NCI-H2171 (cell line): ENCODE measurements at places on chromosomes 5 and 9.

DNA sequence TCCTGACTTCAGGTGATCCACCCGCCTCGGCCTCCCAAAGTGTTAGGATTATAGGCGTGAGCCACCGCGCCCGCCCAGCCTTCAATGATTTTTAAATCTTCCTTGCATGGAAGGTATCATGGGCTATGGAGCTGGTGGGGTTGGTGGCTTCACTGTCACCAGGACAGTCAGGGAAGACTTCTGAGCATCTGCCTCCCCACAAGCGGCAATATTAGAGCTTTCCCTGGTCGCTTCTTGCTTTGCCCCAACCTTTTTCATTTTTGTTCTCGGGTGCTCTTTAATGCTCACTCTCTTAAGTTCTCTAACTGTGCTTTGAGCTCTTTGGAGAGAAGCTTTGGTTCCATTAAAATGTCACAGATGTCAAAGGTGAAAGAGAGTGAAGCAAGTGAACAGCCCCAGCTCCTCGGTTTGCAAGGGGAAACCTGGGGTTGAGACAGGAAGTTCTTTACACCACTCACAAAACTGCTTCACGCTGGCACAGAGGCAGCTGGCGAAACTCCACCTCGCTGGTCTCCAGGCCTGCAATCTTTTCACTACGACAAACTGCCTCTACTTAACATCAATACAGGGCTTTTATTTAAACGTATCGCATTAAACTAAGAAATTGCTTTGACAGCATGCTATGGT is 142.5 kb upstream of the RETREG1 start:
- DNase-seq = no peak

- peak; percentile 28 for DNase-seq
Observed at GRCh38 chr9:77632652-77633051, 15.5 kb downstream of the GNA14 start.

GRCh38 chr5:132747616-132748440 is 602 bp downstream of the CCNI2 start:
- DNase-seq = no peak

DNA sequence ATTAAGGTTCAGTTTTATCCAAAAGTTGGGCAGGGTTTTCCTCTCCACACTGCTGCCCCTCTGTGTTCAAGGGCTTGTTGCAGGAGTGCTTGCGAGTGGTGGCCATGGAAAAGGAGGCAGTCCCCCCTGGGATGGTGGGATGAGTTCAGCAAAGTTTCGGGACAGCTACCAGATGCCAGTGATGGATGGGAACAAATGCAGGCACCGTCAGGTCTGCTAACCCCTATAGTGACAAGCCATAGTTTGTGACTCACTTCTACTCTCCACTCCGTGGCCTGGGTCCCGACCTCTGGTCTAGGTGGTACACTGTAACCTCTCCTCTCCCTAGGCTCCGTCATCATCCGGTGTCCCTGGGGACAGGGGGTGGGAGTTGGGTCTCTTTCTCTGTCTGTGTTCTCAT is 3.8 kb upstream of the RNF14 start:
- no peak for DNase-seq

GRCh38 chr5:53403758-53404157 is 76.7 kb upstream of the FST start:
- no peak for DNase-seq

DNA sequence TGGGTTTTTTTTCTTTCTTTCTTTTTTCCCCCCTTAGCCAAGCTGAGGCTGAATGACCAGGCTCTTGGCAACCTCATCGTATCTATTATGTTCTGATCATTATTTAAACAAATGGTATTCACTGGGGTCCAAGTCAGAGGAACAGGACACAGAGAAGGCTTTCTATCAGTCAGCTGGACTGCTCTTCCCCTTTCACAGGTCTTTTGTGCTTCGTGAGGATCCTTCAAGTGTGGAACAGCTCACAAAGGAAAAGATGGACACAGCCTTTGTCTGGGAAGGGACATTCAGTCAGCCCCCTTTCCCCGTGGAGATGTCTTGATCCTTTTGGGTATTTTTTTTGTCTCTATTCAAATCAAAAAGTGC is 54.2 kb upstream of the DPYSL3 start:
- DNase-seq = no peak

DNA sequence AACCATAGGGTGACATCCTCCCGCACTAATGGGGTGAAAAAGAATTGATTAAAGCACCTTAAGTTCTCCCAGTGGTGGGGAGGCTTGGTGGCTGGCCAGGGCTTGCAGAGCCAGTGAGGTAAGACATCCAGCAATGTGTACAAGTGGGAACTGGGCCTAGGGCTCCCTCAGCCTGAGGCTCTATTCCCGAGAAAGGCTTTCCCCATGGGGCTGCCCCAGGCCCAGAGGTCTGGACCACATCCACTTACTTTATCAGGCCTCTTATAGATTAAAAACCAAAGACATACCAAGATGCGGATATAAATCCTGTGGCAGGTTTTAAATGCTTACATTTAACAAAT is 35.3 kb downstream of the C5orf15 start:
- no peak for DNase-seq

GRCh38 chr9:36551910-36552309 is 20.8 kb upstream of the MELK start:
- DNase-seq = no peak

GRCh38 chr5:140978260-140978659 is 12.0 kb downstream of the PCDHAC2 start:
- DNase-seq = no peak

- DNase-seq = no peak
Observed at GRCh38 chr9:91843093-91843492, 106.9 kb downstream of the ROR2 start.

GRCh38 chr9:126145887-126146253 is 180.8 kb upstream of the MVB12B start:
- DNase-seq = no peak

- DNase-seq = no peak
Observed at GRCh38 chr5:170228762-170229435, 3.9 kb upstream of the C5orf58 start.

DNA sequence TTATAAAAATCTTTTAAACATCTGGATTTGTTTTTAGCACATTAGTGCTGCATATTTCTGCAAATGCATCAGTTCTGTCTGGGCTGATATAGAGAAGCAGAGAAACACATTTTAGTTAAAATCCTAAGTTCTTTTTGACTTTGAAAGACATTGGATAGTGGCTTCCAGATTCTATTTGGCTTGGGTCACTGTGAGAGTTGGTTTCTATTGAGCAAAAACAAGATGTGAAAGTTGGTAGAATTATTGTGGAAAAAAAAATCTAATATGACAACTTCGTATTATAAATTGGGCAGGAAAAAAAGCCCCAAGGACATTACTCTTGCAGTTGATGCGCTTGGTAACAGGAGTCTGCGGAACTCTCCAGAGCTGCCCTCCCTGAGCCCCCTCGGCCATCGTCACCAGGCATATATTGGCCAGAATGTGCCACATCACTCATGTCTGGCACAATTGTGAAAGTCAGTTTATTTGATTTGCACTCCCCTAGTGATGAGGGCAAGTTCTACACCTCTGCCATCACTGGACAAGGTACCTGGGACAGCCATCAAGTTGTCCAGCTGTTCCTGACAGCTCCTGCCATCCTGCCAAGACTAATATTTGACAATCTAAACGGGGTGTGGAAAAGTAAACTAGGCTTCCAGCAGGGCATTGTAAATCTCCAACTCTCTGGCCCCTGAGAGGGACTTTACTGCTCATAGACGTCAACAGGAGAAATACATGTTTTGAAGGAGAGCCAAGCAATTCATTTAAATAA is 334.5 kb downstream of the TENT4A start:
- DNase-seq = no peak

DNA sequence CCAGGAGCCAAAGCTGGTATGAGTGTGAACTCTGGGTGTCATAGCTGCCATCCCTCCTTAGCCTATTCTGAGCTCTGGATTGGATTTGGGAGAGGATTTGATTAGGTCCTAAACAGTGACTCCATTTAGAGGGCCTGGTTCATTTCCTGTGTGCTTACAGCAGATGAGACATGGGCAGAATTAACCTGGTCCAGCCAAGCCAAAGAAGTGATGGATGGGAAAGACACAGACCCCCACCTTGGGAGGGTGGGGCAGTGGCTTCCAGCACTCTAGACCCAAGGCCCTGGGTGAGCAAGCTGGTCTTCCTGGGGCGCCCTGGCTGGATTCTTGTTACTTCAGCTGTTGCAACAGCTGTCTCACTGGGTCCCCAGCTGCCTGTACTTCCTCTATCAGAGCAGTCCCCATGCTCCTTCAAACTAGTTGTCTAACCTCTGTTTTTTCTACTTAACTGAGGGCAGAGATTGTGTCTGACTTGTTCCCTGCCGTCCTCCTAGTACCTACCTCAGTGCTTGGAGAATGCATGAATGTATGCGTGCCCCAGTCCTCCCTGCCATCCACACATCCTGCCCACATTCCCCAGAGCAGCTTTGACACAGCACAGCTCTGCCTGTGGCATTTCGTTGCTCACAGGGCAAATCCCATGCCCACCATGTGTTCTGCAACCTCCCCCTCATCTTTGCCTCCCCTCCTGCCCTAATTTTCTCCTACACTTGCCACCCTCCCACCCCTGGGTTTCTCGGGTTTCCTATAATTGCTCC is 115.9 kb downstream of the RGS3 start:
- DNase-seq = peak; percentile 50

DNA sequence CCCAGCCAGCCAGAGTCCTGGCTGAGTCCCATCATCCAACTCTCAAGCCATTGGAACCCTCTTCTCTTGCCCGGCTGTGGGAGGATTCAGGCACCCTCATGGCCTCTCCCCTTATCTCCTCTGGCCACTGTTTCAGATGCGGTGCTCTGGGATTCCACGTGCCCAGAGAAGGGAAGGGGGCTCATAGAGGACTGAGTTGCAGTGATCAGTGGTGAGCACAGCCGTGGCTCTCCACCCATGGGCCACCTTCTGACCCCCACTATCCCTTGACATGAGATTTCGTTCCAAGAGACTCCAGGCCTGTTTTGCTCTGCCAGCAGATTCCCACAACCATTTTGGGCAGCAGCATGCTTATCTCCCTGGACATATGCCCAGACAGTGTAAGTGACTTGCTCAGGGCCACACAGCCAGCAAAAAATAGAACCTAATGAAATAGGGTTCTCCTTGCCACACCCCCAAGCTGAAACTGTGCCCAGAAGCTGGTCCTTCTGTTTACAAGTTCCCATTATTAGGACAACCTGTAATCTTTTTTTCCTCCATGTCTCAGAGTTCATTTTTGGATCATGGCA is 2.7 kb downstream of the GPX3 start:
- no peak for DNase-seq

- no peak for DNase-seq
Observed at GRCh38 chr9:131043646-131044045, 34.7 kb downstream of the LAMC3 start.

- no peak for DNase-seq
Observed at GRCh38 chr9:110538647-110539041, 40.9 kb downstream of the SVEP1 start.

DNA sequence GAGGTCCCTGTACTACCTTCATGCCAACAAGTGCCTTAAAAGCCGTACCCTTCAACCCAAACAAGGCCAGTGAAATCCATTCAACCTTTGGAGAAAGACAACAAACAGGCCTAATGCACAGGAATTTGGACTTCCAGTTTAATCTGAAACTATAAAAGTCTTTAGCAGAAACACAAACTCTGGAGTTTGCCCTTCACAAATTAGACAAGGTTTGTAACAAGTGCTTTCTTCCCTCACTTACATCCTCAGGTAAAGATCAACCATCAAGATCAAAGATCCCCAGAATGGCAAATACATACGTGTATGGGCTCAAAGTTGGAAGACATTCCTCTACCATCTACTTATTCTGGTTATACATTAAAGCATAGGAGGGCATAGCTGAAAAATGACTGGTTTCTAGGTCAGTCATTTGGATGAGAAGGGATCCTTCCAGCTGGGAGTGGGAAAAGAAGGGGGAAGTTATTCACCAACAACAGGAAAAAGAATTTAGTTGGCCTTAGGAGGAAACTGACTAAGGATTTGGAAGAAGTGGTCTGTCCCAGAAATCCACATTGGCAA is 2.0 kb downstream of the DAB2 start:
- no peak for DNase-seq

DNA sequence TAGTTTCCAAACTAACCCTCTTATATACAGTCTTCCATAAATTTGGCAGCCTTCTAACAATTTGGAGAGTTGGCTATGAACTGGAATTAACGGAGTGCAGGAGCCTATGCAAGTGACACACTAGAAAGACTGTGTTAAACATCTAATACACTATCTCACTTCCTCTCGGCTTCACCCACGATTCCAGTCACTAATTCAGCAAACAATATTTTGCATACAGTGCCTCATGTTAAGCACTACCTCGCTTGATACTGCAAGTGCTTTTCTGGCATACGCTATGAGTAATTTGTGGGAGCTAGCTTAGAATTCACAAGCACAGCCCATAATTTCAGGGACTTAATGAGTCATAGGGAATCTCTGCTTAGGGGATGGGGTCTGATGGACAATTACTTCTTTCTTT is 102.5 kb downstream of the ST8SIA4 start:
- no peak for DNase-seq

DNA sequence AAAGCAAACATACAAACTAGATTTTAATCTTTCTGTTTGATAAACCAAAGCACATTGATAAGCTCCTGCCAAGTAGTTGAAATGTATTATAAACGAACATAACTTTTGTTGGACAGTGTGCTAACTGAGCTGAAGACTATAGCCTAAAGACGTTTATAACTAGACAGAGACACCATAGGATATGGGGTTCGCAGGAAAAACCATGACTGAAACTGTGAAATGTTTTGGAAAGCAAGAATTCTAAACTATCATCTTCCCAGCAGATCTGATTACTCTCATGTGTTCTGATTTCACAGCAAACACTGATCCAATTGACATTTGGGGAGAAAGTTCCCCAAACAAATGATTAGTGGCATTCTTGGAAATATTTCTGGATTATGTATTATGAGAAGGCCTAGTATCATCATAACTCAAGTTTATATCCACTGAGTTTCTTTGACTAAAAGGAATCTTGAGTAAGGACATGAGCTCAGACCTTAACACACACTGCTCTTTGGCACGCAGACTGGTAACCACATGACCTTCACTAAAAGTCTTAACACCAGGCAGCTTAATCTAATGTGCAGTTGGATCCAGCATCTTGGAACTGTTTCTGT is 375.2 kb downstream of the ZNF608 start:
- no peak for DNase-seq
